Psoas muscle (tissue), 8 donors: ENCODE measurements at places on chromosomes 4 and X. TPM values are rescaled to one million over a fixed set of nuclear protein-coding genes. Genes with fewer than 3 reads are reported as not detected.

The IL13RA2 gene
- total RNA-seq = not detected

- no peak for DNase-seq
Measured at GRCh38 chr4:142743121-142743825, 102.8 kb downstream of the INPP4B start.

The SULT1B1 gene
- total RNA-seq = 0.24 TPM

- DNase-seq = no peak
Measured at GRCh38 chrX:150364347-150365050, 1.4 kb downstream of the MAMLD1 start.

- no peak for DNase-seq
Measured at GRCh38 chr4:67483868-67484602, 61.3 kb downstream of the CENPC start.

The TAF7L gene
- not detected for total RNA-seq
